GM12878 (cell line): ENCODE measurements at places on chromosomes 2 and 18. TPM values are rescaled to one million over a fixed set of nuclear protein-coding genes. Genes with fewer than 3 reads are reported as not detected.

NT5C1B gene
- not detected in 2 replicates for total RNA-seq

DNA sequence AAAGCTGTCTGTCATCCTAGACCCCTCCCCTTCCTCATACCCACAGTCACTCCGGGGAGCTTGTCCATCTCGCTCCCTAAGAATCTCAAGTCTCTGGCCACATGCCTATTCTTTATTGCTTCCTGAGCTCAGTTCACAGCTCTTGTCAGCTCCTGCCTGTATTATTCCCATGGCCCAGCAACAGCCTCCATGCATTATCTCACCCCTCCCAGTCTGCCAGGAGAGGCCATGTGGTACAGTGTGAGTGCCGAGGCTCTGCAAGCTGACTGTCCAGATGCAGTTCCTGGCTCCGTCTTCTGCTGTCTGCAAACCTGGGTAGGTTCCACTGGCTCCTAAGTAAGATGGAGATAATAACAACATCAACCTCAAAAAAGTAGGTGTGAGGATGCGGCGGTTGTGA lies 79.7 kb downstream of the MRPS9 start:
- no peak for DNase-seq

DNA sequence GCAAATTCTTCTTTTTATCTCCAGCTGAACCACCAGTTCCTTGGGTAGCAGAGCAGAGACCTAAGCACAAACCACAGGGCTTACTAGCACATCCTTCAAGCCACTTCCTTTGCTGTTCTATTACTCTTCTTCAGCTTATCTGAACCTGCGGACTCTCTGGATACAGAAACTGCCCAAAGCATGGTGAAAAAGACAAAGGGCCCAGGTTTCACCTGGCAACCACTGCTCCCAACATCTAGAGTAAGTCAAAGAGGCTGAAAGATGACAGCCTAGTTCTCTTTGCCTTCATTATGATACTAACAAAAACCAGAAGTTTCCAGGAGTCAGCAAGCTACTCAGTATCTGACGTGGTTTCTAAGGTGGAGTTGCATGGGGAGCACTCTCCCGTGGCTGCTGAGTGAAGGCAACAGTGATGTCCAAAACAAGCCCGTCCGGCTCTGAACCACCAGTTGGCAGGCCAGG lies 43.4 kb downstream of the KANSL3 start:
- no peak for DNase-seq

DNA sequence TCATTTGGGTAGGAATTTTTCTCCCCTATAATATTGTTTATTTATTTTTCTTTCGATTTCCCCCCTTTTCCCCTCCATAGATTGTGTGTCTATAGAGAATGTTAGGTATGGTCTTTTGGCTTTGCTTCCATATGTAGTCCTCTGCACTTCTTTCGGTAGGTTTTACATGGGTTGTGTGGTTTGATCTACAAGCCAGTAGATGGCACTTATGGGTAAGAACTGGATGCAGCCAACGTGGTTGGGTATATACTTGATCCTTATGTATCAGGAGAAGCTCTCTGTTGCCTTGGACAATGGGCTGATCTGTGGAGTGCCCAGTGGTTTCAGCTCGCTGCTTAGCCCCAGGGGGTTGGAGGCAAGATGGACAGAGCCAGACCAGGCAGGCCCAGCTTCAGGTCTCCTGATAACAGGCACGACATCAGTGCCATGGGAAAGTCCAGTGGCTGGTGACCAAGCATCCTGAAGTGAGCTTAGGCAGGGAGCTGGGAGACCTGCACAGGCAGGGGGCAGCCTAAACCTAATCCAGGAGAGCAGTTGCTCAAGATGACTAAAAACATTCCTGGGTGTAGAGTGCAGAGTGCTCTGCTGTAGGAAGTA lies 488.3 kb downstream of the CCDC85A start:
- DNase-seq: no peak

DNA sequence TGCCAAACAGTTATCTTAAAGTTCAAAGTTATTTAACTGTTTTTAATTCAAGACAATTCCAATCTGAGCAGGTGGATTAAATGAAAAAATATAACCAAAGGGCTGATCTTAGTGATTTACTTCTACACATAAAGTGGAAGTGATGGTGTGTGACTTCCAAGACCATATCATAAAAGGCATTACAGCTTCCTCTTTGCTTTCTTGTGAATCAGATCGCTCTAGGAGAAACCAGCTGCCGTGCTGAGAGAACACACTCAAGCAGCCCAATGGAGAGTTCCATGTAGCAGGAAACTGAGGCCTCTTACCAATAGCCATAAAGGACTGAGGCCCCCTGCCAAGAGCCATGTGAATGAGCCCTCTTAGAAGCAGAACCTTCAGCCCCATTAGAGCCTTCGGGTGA lies 197.4 kb downstream of the NBAS start:
- DNase-seq: no peak

GLS gene
- total RNA-seq: 121 and 129 TPM in 2 replicates
